ENCODE measurements at places on chromosomes 2 and 18.
A peak's percentile ranks its signal among the peaks of the same experiment; 100 is the strongest.

DNA sequence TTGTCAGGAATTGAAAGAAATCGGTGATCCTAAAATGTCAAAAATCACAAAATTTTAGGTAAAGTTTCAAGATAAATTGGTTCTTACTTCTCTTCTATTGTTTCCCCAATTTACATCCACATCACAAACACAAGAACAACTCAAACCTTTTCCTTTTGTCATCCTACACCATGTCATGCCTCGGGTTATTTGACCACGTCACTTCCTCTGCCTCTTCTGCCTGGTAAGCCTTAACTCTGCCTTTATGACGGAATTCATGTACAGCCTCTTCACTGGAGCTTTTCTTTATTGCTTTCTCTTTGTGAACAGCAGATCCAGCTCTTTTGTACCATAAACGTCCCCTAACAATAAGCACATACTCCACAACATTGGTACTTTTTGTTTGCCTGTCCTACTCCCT lies 258.0 kb downstream of the DPP10 start:
- no peak for DNase-seq

GRCh38 chr2:47083886-47084687 lies 71.0 kb downstream of the STPG4 start:
- DNase-seq: no peak

DNA sequence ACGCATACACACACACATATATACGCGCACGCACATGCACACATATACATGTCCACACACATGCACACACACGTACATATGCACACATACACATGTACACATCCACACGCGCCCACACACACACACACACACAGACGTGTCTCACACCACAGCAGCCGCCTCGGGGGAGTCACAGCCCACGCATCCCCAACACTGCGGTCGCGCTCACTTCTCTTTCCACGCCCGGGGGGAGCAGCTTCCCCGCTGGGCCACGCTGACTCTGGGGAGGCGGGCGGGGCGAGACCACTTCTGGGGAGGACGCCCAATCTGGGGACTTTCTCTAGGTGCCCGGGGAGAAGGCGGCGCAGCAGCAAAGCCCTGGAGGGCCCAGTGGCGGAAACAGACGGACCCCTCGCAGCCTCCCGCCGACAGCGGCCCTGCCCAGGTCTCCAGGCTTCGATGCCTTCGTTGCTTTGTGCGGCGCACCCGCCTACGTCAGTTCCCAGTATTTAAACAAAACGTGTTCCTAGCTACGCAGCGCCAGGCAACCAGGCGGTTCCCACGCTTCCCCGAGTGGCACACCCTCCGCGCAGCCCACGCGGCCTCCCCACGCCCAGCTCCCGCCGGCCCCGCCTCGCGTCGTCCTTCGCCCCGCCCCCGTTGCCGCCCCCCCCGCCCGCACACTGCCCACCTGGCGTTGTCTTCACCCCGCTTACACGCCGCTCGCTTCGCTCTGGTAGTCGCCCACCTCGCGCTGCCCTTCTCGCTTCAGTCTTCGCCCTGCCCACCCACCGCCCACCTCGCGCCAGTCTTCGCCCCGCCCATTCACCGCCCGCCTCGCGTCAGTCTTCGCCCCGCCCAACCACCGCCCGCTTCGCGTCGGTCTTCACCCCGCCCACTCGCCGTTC lies 810 bp upstream of the RBFA start:
- DNase-seq: peak; percentile 75

GRCh38 chr2:54559593-54560145 lies 103.5 kb downstream of the SPTBN1 start:
- peak; percentile 92 for DNase-seq

DNA sequence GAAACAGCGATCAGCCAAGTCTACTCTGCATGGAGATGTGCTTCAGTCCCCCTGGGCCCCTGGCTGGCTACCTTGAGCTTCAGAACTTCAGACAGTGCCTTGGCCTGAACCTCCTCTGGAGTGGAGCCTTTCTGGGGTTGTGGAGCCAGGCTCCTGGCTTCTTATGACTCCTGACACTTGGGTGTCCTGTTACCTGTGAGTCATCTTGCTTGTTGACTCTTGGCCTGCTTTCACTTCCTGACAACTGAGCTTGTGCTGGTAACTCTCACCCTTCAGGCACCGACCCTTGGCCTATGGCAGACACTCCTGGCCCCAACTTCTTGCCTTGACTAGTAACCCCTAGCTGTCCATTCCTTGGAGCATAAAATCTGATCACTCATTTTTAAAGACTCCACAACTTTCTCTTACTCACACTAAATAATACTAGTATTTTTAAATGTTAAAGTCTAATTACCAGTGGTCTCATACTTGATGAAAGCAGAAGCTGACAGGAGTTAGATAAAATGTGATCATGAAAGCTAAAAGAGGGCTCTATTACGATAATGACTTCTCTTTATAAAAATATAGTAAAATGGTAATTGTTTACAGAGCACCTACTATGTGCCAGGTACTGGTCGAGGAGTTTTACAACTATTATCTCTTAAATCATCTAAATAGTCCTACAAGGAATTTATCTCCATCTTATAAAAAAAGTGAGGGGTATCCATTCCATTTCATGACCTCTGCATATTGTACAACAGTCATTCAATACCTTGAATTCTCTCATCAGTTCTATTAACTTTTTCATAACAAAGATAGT lies 46.3 kb upstream of the VIT start:
- DNase-seq: peak; percentile 54

DNA sequence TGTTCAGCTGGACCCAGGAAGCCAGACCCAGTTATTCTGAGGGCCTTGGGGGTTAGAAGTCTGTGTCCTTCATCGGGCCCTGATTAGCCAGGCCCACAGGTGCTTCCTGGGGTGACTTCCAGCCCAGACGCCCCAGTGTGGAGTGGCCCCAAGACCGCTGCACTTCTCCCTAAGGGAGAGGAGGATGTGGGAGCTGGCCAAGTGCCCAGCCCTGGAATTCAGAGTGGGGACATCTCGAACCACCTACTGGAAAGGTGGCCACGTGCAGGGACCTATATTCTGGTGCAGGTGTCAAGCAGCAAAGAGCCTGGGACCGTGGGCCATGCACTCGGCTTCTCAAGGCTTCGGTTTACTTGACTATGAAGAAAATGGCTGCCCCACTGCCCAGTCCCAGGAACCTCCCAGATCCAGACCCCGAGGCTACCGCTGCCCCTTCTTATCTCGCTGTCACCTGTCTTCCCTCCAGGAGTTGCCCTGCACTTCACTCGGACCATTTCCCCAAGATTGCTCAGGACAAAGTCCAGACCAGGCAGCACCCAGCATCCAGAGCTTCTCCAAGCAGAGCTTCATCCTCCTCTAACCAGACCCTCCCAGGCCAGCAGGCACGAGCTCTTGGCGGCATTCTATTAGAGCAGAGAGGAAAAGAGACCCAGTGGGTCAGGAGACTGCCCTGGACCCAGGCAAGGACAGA lies 142.8 kb upstream of the ID2 start:
- DNase-seq: no peak

GRCh38 chr2:175371378-175371777 lies 189.9 kb upstream of the ATP5MC3 start:
- DNase-seq: no peak

Measured in Caki2 (cell line).